ENCODE measurements at places on chromosomes 6 and 20.

DNA sequence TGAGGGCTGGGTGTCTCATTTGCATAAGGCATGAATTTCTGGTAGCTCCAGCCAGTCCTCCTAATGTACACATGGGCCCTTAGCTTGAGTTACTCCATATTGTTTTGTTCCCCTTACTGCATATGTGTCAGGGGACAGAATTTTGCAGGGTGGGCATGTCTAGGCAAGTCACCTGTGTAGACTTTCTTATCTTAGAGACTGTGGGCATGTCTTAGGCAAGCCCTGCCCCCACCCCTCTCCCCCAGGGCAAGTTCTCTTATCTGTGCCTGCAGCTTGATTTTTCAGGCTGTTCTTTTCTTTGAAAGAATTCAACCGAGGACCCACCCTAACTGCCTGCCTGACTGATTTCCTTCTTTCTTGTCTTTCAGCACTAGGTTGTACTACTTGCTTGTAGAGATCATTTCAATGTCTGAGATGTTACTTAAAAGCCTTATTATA is 32.1 kb downstream of the NHLRC1 start:
- DNase-seq = no peak

DNA sequence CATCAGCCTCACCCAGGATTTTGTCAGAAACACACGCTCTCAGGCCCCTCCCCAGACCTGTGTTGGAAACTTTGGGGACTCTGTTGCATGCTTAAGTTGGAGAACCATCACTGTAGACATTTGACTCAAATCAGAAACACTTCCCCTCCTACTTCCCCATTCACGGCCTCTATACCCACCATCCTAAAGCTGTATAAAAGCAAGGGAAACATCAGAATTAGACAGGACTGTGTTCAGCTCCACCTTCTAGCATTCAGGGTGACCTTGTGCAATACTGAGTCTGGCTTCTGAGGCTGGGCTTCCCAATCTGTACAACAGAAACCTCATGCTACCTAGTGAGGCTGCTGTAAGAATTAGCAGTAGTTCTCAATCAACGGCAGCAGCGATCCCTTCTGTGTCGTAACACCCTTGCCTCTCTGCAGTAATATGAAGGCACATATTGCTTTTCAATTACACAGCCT is 252.3 kb downstream of the LY86 start:
- no peak for DNase-seq

DNA sequence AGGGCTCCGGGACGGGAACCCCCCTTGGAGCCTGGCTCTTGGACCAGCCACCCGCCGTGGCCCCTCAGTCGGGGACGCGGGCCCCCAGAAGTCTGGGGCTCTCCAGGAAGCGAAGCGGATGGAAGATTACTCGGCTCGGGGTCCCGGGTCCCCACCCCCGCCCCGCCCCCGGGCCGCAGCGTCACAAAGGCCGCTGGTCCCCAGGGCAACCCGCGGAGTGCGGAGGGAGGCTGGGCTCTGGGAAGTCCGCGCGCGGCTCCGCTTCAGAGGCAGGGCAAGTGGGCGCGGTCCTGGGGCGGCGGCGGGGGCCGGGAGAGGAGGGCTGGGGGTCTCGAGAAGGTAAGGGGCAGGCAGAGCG is at the start of gene FNDC11:
Gene FNDC11, plus strand, starts transcription at position 227 of the 358 bp plus-strand sequence. CDS start 1,505 bp downstream, outside the sequence.
- DNase-seq = no peak

DNA sequence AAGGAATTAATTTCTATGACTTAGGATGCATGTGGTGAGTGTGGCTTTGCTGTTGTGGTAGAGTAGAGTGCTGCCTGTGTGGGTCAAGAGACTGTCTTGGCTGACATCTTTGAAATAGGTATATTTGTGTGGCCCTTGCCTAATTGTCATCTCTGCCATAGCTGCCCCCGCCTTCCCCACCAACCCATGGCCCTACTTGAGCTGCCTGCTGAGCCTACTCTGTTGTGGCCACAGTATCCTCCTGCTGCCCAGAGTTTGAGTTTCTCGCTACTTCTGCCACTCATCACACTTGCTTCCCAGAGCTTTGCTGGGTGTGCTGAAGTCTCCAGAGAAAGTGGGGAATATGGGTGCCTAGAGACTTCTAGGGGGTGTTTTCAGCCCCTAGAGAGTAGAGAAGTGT is 8.0 kb downstream of the PLCG1 start:
- no peak for DNase-seq

DNA sequence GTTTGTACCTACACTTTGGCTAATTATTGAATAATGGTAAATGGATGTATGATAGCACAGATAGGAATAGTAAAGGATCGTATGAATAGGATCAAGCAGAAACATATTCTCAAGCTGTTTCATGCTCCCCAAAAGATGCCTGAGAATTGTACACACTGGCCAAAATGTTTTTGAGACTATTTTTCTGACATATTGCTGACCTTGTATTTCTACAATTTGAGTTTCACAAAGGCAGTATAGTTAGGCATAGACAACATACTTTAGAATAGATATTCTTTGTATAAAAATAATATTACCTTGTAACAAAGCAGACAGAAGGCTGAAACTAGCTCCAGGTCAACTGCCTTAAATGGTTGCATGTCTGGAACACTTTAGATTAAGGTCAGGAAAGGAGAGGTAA is 598.4 kb downstream of the COL12A1 start:
- no peak for DNase-seq

- DNase-seq = no peak
Measured at GRCh38 chr6:102216232-102216631, 822.7 kb downstream of the GRIK2 start.

DNA sequence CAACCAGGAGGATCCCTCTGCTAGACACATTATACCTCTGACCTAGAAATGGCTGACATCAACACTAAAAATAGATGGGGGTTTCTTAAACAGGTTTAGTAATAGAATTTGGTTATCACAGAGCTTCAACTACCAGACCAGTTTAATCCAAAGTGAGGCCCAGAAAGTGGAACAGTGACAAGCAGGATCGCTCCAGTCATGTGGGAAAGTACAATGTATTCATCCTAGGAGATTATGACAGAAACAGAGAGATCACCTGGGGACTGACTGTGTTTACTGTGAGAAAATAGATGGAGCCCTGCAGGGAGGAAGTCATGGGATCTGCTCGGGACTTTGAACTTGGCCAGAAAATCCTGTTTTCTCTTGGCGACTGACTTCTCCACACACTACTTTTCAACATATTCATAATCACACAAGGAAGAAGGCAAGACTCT is 238.7 kb upstream of the SOX4 start:
- no peak for DNase-seq

DNA sequence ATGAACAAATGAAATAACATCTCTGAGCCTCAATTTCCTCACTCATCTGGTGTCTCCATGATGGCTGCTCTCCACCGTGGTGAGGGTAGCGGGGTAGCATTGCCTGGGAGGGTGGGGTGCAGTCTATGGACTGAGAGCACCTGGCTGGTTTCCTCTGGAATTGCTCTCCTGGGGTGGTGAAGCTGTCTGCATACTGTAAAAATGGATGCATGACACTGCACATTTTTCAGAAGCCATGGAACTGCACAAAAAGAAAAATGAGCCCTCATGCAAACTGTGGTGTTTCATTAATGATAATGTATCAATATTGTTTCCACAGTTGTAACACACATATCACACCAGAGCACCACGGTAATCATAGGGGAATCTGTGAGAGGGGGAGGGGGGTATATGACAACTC is 12.1 kb upstream of the ITPR3 start:
- no peak for DNase-seq

- DNase-seq = no peak
Measured at GRCh38 chr20:32184961-32185603, 22.5 kb downstream of the PLAGL2 start.

DNA sequence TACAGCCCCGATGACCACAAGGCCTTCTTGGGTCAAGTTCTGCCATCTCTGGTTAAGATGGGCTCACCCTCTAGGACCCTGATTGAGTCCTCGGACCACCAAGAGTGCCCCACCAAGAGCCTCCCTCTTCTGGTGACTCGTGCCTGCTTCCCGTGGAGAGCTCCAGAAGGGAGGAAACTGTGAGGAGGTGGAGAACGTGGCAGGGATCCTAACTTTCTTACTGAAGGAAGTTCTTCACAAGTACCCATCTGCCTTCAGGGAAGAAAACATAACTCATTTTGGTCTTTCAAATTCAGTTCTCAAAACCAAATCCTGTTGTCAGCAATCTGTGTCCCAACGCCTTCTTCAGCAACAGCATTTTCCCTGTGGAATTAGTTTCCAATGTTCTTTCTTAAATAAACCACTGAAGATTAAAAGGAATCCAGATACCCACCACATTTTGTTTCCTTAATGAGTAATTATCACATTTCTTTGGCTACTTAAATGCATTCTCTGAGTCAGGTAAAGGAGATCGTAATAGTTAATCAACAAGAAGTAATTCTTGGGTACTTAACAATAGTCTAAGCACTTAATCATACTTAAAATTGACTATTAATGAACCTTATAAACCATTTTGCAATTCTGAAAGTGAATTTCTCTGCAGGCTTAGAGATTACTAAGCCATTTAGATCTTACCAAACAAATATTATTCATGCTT is 185.8 kb upstream of the SGK1 start:
- DNase-seq = no peak

DNA sequence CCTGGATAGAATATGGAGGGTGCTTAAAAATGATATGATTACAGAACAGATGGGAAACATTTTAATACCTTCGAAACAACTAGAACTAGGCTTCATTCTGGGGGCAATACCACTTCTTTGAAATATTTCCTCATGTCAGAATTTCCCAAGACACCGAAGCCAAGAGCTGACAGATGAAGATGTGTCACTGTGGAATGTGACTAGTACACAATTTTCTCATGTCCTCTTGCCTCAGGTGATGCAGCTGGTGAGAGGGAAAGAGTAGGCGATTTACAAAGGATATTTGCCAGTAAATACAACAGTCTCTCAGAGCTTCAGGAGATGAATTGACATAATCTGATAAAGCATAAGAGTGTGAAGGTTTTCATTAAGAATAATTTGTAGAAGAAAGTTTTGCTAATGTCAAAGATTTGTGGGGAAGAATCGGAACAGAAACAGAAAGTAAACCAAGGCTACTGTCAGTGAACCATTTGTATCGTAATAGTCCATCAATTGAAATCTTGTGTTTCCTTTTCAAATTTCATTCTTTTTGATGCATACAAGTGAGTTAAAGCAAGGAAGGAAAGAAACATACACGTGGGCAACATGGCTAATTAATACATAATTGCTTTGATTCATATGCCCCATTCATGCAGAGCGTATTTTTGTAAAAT is 164.7 kb upstream of the CCN2 start:
- DNase-seq = no peak

GRCh38 chr6:77462359-77463307 is 658 bp downstream of the HTR1B start:
- no peak for DNase-seq

- DNase-seq = no peak
Measured at GRCh38 chr6:45400021-45400420, 22.3 kb upstream of the SUPT3H start.

GRCh38 chr6:121770943-121771342 is 335.5 kb downstream of the GJA1 start:
- no peak for DNase-seq

GRCh38 chr6:167209577-167209975 is 51.8 kb upstream of the GPR31 start:
- DNase-seq = no peak

DNA sequence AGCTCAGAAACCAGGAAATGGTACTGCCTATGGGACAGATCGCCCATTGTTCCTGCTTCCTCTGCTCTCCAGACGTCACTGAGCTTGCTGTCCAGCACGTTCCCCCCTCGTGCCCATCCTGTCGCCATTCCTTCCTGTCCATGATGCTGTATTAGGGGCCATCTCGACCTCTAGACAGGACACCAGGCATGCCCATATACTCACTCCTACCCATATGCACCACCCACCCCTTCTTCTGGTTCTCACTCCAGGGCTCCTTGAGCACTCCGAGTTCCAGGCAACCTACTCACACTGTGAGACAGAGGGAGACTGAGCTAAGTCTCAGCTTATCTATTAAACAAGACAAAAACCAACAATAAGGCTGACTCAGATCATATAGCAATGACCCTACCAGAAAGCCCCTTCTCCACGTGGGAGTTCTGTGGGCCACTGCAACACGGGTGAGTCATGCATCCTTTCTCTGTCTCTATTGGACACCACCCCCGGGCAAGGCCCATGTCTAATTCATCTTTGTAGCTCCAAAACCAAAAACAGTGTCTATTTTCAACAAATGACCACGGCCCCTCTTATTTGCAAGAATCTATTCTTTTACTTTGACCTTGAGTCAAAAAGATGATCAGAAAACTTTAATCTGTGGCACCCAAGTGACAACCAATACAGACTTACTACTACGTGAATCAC is 65.7 kb downstream of the PSMG4 start:
- peak; percentile 7 for DNase-seq

GRCh38 chr6:137967689-137968454 is 100.8 kb downstream of the TNFAIP3 start:
- DNase-seq = no peak

DNA sequence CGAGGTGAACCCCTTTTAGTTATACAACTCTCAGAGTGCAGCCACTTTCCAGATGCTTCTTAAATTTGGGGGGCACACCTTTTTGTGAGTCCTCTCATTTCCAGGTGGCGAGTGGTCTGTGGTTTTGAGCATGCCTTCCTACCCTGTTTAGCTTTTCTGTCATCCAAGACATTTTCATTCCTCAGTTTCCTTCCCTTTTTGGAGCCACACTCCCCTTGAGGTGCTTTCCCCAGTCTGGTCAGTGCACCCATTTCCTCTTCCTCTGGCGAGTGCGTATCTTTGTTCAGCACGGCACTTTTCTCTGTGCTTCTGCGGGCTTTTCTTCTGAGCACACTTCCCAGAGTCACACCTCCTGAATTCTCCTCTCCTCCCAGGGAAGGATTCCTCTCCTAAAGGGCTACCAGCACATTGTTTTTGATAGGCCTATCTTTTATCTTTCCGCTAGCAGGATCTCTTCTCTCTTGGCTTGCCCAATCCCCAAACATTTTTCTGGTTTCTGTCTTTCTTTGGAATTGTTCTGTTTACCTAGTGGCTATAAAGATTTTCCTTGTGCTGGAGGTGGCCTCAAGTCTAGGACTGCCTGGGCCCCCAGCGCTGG is 1.4 kb downstream of the PHF20 start:
- no peak for DNase-seq

DNA sequence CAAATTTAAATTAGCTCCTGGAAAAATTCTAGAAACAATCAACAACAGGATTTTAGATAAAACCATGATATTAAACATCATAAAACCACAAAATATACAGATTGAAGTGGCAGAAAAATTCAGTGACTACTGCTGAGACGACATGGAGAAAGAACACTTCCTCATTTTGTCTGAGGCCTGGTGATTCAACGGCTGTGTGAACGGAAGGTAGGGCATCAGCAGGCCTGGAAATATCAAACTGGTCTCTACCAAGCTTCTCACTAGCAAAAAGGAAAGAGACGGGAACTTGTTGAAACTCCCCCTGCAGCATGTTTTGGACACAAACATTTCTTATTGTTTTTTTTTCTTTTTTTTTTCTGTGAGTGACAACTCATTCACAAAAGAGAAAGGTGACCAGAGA is 58.0 kb upstream of the AHI1 start:
- no peak for DNase-seq

- no peak for DNase-seq
Measured at GRCh38 chr20:23023621-23024177, 11.4 kb upstream of the SSTR4 start.

- no peak for DNase-seq
Measured at GRCh38 chr6:25065666-25066065, 129.9 kb upstream of the RIPOR2 start.

Measured in stimulated activated CD4-positive, alpha-beta T cell treated with anti-CD3 and anti-CD28 coated beads, TNF-alpha, amount 100 ng/mL, for 48 hours (primary cell).